ENCODE measurements at places on chromosomes 6 and 20.

- peak; percentile 13 for DNase-seq
Measured at GRCh38 chr6:161748535-161749416, 474.9 kb upstream of the AGPAT4 start.

DNA sequence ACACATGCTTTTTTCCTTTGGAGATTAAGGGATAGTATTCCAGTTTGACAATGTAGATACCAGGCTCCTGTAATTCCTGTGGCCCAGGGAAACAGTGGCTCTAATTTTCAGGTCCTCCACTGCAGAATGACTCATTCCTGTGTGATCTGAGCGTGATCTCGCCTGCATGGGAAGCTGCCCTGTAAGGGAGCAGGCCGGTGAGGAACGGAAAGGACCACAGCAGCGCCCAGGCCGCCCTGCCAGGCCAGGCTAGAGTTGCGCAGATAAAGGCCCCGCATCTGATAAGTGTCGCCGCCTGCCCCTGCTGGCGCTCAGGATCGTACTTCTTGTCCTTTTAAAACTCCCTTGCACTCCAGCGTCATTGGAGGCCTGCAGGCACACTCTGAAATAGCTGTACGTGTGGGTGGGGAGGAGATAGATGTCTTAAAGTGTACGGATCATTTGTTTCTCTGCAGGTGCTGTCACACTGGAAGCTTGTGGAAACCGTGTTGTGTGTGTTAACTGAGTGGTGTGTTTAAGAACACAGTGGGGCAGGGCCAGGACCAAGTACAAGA is 60.7 kb downstream of the SYNJ2 start:
- peak; percentile 77 for DNase-seq

DNA sequence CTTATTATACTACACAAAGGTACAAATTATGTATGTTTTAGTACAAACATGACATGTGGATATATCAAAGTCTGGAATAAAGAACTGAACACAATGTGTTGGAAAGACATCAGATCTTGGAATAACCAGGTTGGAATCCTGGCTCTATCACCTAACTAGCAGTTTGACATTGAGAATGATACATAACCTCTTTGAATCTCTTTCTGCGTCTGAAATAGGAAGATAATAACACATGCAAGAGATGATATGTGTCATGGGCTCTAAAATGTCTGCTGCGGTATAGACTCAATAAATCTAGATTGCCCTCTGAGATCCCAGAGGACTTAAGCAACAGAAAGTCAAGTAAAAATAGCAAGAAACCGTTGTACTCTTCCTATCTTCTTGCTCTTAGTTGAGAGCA is 66.8 kb upstream of the CCN2 start:
- no peak for DNase-seq

GRCh38 chr20:43541214-43541613 is 17.6 kb upstream of the SGK2 start:
- no peak for DNase-seq

DNA sequence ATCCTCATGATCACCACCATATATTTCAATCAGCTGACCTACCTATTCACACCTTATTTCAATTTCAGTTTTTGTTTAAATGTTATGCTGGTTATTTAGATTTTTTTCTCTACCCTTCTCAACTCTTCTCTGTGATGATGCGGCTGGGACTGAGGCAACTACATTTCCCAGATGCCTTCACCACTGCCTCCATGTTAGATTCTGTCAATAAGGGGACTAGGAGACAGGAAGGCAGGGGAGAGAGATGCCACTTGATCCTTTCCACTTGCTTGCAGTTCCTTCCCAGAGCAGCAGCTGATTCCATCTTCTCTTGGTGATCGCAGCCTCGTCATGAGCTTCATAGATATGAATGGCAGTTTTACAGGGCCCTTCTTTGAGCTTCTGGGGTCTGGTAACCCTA is 33.5 kb upstream of the POU3F2 start:
- DNase-seq, result no peak

- DNase-seq, result no peak
Measured at GRCh38 chr6:38387461-38387860, 252.3 kb downstream of the BTBD9 start.

- DNase-seq, result no peak
Measured at GRCh38 chr6:72760114-72760793, 138.4 kb downstream of the KCNQ5 start.

- no peak for DNase-seq
Measured at GRCh38 chr6:111610548-111611172, 5.0 kb upstream of the TRAF3IP2 start.

DNA sequence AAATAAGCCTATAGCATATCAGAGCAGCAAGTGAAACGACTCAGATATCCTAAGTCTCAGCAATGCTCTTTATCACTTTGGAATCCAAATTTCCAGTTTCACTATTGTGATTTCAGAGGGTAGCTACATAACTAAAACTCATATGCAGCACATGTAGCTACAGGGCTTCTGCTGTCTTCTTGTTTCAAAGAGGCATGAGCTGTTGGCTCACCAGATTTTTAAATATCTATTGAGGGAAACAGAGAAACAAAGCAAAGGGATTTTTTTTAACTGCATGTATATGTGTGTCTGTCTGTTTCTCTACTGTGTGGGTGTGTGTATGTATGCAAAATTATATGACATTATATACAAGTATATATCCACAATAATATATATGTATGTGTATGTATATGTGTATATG is 258.4 kb downstream of the HDGFL1 start:
- DNase-seq, result no peak

GRCh38 chr6:133130863-133131262 is 110.3 kb upstream of the EYA4 start:
- no peak for DNase-seq

DNA sequence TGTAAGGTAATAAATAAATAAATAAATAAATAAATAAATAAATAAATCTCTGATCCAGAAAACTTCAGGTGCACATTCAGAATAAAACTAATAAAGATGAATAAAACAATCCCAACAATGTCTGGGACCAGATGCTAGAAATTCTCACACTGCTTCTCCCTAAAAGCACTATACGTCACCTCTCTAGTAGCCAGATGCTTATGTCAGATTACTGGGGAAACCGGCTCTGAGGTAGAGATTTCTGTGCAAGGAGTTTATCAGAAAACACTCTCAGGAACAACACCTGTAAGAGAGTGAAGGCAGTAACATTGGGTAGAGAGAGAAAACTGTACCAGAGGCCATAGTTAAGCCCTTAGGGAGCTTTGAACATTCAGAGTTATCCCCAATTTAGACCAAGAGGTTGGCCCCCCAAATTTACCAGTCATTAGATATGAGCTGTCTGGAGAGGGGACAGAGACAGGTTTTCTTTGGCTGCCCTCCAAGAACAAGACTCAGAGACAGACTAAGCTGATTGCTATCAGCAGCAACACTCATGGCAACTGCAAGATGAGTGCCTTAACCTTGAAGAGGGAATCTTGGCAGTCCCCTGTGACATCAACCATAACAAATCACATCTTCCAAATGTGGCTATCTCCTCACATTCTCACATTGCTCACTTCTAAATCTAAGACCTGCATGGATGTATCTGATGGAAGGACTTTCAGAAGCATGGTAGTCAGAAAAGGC is 151.2 kb upstream of the BMP5 start:
- DNase-seq, result no peak

GRCh38 chr6:38233161-38233791 is 406.5 kb downstream of the BTBD9 start:
- no peak for DNase-seq

GRCh38 chr6:143337201-143337949 is 113.1 kb downstream of the ADAT2 start:
- no peak for DNase-seq

DNA sequence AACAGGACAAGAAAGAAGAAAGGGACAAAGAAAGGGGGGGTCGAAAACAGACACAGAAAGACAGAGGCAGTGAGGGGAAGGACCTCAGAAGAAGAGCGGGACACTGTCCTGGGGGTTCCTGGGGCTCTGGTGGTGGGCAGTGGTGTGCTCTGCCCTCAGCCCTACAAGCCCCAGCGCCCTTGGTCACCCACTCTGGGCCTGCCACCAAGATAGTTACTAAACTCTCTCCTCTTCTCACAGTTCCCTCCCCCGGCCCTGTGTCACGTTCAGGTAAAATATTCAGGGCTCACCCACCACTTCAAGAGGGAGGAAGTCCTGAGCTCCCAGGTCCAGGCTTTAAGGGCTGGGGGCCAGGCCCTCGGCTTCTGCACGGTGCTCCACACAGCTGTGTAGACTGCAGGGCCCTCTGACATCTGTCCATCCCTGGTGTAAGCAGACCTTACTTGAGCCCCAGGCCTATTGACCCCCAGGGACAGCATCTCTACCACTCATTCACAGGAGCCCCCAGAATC is 87.4 kb downstream of the MRPL14 start:
- DNase-seq, result no peak

DNA sequence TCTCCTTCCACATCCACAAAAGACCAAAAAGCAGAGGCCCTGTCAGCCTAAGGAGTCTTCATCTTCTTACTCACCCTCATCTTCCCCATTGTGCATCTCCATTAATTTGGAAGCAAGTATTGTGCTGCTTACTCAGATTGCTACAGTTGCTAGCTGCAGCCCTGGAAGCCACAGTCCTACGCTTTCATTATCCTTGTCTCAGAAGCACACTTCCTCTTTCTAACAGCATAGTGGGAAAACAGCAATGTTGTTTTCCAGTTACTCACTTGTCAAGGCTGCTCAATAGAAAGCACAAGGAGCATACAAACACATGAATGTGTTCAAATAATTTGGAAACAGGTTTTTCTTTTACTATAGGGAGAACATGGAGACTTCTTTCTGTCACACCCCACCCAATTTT is 76.6 kb upstream of the RBM24 start:
- peak; percentile 26 for DNase-seq

DNA sequence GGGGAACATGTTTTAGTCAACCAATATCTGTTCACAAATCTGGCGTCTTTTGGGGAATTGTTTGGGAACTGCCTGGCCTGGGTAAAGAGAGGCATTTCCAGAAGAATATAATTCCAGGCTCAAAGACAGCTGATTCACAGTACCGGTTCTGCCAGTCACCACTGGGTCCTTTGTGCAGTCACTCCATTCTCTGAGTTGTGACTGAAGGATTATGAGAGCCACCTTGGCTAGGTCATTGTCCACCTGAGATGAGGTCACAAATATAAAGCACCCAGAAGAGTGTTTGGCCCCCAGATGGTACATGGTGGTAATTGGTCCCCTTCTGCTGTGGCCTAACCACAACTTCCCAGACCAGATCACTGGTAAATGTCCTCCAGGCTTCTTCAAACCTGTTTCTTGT is 121.0 kb upstream of the SPACA1 start:
- no peak for DNase-seq

GRCh38 chr6:132494954-132495353 is 18.0 kb downstream of the STX7 start:
- no peak for DNase-seq

DNA sequence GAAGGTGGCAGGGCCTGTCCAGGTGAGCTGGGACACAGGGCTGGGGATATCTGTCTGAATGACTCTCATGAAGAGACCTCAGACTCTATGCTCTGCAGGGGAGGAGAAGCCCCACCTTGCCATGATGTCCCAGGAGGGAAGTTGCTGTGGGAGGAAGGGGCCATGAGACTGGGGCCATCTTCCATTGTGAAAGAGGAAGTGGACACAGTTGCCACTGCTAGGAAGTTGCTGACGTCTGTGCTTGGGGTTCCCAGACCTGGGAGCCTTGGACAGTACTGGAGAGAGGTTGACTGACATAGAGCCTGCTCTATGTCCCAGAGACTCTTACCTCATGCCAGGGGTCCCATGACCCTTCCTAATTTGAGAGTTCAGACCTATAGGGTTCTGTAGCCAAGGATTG is 24.5 kb downstream of the SIRPB1 start:
- no peak for DNase-seq

DNA sequence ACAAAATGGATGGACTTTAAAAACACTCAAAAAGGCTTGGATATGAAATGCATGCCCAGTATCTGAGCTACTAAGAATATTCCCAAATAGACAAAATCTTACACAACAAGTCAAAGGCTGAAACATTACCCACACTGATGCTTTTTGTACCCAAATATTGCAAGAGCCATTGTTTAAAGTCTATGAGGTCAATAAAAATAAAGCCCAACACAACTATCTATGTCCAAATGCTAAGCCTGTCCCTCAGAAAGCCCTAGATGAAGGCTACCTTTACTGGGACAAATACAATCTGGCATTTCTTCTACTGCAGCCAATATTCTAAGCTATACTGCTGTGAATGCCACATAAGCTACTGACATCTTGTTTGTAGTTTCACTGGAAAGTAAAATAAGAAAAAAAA is 54.3 kb downstream of the RALGAPA2 start:
- DNase-seq, result no peak

- no peak for DNase-seq
Measured at GRCh38 chr20:6580486-6580885, 187.0 kb upstream of the BMP2 start.

DNA sequence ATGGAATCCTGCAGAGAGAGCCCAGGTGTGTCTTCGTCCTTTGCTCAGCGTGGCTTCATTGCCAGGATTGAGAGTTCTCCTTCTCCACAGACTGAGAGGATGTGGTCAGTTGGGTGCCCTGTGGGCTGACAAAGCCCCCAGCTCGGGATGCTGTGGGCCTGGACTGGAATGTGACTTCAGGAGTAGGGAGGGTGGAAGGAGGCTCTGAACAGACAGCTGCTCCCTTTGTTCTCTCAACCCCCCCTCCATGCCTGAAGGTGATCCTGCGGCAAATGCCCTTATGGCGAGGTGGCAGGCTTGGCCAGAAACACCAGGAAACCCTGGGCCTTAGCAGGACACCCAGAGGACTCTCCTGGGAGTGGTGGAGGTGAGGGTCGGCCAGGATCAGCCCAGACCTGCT is 1.8 kb upstream of the CST5 start:
- DNase-seq, result no peak

DNA sequence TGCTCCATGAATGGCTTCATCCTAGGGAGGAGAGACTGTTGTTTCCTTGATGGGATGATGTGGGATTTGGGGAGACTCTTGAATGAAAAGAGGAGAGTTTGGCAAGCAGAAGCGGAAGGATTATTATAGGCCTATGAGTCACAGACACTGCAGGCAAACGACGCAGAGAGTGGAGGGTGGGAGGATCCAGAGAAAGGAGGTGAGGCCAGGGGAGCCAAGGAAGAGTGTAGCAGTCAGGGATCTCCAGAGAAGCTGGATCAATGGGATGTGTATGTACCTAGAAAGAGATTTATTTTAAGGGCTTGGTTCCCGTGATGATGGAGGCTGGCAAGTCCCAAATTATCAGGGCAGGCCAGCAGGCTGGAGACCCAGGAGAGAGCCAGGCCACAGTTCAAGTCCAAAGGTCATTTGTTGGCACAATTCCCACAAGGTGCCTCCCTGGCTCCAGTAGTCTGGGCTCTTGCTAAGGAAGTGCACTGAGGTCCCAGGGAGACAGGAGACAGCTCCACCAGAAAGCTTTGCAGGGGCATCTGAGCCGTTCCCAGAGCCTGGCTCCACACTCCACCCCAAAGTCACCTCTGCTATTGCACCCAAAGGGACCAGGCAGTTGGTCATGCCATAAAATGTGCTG is 76.0 kb downstream of the ADTRP start:
- peak; percentile 73 for DNase-seq

DNA sequence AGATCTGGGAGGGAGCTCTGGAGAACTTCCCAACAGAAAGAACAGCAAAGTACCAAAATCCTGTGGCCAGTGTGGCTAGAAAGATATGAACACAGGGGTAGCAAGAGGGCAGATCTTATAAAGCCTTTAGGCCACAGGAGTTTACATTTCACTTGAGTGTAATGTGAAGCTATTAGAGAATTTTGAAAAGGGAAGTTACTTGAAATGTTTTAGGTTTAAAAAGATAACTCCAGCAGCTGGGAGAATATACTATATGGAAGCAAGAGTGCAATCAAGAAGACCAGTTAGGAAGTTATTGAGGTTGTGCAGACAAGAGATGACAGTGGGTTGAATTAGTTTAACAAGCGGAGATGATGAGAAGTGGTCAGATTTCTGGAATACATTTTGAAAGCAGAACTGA is 7.9 kb downstream of the SUPT3H start:
- DNase-seq, result no peak
